ENCODE measurements at places on chromosomes 5 and 9.

GRCh38 chr5:159971931-159972461 is 36.9 kb upstream of the TTC1 start:
- no peak for DNase-seq

DNA sequence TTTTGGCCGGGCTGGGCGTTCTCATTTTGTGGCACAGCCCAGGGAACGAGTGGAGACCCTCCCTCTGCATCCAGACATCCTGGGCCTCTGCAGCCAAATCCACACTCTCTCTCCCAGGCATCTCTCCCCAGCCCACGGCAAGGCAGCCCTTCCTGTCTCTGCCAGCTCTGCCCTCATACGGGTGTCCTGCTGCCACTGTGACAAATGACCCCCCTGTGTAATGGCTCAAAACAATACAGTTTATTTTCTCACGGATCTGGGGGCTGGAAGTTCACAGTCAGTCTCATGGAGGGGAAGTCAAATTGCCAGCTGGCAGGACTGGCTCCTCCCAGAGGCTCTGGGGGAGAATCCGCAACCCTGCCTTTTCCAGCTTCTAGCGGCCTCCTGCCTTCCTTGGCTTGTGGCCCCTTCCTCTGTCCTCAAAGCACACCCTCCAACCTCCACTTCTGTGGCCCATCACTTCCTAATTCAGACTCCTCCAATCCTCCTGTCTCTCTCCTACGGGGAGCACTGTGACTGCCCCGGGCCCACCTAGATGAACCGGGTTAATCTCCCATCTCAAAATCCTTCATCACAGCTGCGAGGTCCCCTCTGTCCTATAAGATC is 70.2 kb upstream of the COL5A1 start:
- DNase-seq: no peak

DNA sequence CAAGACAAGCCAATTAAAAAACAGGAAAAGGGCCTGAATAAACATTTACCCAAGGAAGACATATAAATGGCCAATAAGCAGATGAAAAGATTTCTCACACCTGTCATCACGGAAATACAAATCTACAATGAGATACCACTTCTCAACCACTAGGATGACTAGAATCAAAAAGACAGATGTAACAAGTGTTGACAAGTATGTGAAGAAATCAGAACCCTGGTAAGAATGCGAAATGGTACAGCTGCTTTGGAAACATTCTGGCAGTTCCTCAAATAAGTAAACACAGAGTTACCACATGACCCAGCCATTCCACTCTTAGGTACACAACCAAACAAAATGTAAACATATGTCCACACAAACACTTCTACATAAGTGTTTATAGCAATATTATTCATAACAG is 32.5 kb downstream of the LEAP2 start:
- no peak for DNase-seq

DNA sequence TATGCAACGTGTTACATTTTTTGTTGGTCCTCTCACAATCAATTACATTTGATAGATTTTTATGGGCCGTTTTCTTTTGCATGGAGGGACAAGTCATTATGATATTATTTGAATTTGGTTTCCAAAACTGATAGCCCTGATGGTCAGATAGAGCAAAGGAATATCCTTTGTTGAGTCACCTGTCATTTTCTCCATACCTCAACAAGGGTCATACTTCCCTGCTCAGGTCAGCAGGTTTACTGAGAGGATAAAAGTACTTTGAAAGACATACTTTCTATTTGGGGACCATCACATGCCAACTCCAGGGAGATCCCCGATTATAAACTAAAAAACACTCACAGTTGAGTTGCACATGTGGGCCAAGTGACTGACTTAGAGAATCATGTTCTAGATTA is 132.9 kb downstream of the SUSD1 start:
- DNase-seq: no peak

- no peak for DNase-seq
Measured at GRCh38 chr5:28729067-28729466, 1690.7 kb upstream of the CDH9 start.

DNA sequence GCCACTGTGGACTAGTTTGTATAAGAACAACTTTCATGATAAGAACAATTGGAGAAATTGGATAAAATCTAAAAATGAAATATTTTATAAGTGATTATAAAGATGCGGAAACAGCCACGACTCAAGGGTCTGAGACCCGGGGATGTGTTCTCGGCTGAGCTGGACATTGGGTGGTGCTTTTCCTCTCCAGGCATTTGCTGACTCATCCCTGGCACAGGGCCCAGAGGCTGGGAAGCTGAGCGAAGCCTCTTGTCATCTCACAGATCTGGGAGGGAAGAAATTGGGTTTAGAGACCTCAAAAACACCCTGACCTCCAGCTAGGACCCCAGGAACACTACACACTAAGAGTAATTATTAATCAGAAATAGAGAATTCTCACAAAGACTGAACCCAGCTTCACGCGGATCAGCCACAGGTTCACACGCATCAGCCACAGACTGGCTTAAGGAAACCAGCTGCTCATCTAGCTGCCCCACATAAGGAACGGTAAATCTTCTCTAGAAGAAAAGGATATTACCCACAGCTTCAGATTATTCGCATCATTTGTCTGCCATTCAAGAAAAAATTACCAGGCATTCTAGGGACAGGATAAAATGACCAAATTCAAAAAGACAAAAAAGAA is 2.8 kb upstream of the OR2V1 start:
- DNase-seq: no peak

DNA sequence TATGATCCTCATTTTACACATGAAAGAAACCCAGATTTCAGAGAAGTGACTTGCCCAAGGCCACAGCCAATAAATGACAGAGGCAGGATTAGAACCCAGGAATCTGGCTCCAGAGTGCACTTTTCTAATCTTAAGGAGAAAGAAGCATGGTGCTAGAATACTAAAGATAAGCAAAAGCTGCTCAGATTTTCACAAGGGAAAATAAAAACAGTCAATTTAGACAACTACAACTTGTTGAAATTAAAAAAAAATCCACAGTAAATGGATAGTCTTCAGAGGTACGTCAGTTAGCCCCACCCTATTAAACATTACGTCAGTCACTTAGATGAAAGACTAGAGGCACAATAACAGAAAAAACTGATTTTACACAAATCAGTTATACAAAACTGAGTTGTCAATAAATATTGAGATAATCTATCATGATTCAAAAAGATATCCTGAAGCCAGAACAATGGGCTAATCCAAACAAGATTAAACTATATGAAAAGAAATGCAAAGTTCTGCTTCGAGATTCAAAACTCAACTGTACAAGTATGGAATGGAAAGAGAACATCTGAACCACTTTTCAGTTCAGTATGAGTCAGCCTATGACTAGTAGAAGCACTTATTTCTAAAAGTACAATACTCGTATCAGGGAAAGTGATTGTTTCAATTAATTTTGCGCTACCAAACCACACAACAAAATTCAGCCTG is 9.3 kb downstream of the TMEM245 start:
- DNase-seq: no peak

- no peak for DNase-seq
Measured at GRCh38 chr5:165328846-165329245, 1823.4 kb downstream of the MAT2B start.

- no peak for DNase-seq
Measured at GRCh38 chr5:168372356-168372946, 81.0 kb downstream of the WWC1 start.

DNA sequence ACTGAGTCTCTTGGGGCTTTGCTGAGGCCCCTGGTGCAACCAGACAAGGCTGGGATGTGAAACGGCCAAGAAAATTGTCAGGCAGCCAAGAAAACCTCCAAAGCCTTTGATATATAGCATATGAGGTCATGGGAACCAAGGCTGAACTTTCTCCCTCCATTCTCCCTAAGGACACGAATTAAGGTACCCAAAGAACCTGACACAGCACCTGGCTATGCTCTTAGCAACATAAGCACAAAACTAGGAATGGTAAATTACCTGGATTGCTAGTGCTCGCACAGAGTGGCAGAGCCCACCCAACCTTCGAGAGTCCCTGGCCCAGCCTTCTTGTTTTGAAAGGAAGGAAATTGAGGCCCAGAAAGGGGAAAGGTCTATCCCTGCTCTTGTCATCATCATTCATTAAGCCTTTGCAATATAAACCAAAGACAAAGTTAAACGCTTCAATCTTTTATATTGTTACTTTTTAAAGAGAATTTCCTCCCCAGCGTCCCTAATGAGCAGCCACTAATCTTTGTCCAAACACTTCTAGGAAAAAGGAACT is 220.0 kb upstream of the NR4A3 start:
- no peak for DNase-seq

- DNase-seq: no peak
Measured at GRCh38 chr5:40171971-40172370, 507.7 kb upstream of the PTGER4 start.

- DNase-seq: no peak
Measured at GRCh38 chr5:42005561-42006153, 80.6 kb downstream of the FBXO4 start.

GRCh38 chr5:178293400-178293799 is 60.8 kb upstream of the PHYKPL start:
- no peak for DNase-seq

- no peak for DNase-seq
Measured at GRCh38 chr9:71355884-71356283, 234.5 kb upstream of the TRPM3 start.

DNA sequence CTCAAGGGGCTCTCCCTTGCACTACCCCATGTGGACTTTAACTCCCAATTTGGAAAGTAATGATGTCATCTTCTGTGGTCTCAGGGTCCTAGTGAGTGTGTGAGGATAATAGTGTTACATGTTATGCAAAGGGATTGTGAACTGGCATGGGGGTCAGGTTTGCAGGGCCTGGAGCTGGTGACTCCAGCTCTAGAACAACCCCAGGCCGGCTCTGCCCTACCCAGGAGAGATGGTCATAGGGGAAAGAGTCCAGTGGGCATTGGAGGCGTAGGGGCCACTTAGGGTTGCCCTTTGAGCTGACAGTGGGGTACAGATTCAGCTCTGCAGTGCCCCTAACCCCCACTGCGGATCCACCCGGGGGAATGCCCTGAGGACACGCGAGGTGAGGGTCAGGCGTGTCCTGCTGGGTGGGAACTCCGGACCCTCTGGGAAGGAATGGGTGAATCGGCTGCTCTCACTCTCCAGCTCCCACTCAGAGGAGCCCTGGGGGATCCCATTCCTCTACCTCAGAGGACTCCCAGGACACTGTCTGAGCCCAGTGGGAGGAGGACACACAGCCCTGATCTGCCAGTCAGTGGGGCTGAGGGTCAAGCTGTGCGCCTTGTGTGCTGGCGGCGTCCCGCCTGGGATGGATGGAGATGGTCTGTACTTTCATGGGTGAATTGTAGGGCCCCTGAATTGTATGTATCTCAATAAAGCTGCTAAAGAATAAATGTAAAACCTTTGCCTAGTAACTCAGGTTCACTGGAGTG is 2.5 kb upstream of the NKD2 start:
- DNase-seq: no peak

- DNase-seq: no peak
Measured at GRCh38 chr5:141039517-141039916, 11.7 kb upstream of the PCDHB1 start.

GRCh38 chr5:181081989-181082388 is 41.9 kb downstream of the BTNL9 start:
- no peak for DNase-seq

DNA sequence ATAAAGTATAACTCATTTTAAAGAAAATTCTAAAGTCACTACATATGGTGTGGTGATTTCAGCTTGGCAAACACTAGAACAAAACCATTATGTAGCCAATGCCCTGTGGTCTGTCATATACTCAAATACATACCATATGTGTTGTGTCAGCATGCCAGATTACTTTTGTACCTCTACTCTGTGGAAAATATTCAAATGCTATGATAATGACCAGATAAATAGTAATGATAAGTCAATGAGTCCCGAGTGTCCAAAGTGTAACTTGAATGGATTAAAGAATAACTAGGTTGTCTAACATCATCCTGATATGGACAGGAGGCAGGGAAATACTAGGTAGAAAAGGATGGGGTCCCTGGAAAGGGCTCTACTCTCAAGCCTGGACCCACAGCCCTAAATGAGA is 58.0 kb upstream of the IL6ST start:
- DNase-seq: no peak

GRCh38 chr5:18216016-18216415 is 581.8 kb downstream of the TAF11L14 start:
- no peak for DNase-seq

GRCh38 chr5:34622098-34622400 is 34.1 kb upstream of the RAI14 start:
- no peak for DNase-seq

DNA sequence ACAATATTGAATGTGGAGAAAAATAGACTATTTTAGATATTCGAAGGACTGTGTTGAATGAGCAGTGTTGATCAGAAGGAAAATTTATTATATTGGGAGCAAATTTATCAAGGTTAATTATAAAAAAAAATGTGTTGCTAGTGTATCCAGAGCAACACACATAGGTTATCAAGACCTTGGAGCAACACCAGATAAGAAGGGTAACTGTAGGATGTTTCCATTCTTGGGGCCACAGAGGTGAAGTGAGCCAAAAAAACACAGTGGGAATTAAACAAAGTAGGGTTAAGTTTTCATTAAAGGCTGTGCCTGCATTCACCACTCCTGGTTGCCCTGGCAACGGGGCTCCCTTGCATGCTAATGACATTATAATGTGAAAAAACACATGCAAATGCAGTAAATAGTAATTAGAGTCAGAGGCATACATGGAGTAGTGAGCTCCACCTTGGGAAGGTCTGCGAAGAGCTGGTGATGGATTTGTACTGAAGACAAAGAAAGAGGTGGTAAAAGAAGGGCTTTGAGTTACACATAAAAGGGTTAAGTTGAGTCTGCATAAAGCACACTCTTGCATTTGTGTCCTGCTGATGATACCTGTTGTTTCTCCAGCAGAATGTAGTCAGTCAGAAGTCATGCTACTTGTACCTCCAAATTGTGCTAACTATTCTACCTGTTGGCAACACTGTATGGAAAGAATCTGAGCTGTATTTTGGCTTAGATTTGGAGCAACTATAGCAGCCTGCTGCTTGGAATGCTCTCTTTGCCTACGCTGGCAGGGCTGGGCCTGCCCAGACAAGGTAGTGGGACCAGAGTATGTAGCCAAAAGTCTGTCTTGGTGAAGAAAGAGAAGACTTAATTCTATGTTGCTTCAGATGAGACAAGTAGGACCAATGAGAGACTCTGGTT is 59.6 kb downstream of the ATG10 start:
- DNase-seq: no peak

GRCh38 chr9:84974258-84974657 is 304.7 kb downstream of the NTRK2 start:
- no peak for DNase-seq

GRCh38 chr5:160463740-160464465 is 42.2 kb downstream of the PTTG1 start:
- DNase-seq: no peak

GRCh38 chr5:138963763-138964371 is 88.7 kb upstream of the LRRTM2 start:
- no peak for DNase-seq

GRCh38 chr5:179620293-179620692 is 3.2 kb downstream of the HNRNPH1 start:
- no peak for DNase-seq

Data from stimulated activated CD8-positive, alpha-beta memory T cell treated with anti-CD3 and anti-CD28 coated beads, Interleukin-7, amount 100 ng/mL, for 1 hour (primary cell).